ENCODE measurements at places on chromosomes 1 and 21.

GRCh38 chr1:35768350-35769187, 1.2 kb downstream of the CLSPN start:
- no peak for DNase-seq

GRCh38 chr1:98172022-98172421, 251.2 kb upstream of the DPYD start:
- no peak for DNase-seq

- no peak for DNase-seq
Observed at GRCh38 chr1:7847599-7847998, 5.3 kb downstream of the UTS2 start.

- DNase-seq: no peak
Observed at GRCh38 chr1:64184003-64184440, 19.4 kb upstream of the UBE2U start.

DNA sequence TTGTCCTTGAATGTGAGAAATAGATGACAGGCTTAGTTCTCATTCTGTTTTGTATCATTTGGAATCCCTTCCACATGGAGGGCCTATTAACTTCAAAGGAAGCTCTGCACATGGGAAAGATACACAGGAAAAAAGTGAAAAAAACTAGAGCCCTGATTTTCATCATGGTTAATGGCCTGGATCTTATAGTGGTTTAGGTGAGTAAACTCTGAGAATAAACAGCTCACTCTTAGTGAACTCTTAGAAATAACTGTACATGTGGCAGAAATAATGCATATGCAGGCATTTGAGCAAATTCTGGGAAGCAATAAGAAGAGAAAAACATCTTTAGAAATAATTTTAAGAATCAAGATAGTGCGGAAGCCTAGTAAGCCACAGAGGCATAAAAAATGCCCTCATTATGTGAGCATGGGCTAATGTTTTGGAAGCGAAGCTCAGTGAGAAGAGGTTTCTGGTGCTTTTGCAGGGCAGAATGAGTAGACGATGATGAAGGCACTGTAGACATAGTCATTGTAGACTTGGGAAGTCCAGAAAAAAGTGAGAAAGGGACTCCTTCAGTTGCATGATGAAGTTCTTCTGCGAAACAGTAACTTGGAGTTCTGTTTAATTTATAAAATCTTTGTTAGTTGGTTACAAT, 279.9 kb downstream of the DNM3 start:
- DNase-seq: no peak

- no peak for DNase-seq
Observed at GRCh38 chr1:93829061-93829460, 49.9 kb downstream of the DNTTIP2 start.
